ENCODE measurements at places on chromosomes 1 and 21.
A peak's percentile ranks its signal among the peaks of the same experiment; 100 is the strongest.

- no peak for DNase-seq
Measured at GRCh38 chr1:82565546-82565945, 764.8 kb downstream of the ADGRL2 start.

- DNase-seq = no peak
Measured at GRCh38 chr1:159199901-159200300, 4.8 kb upstream of the ACKR1 start.

GRCh38 chr1:165853528-165854075 is 26.2 kb downstream of the UCK2 start:
- no peak for DNase-seq

DNA sequence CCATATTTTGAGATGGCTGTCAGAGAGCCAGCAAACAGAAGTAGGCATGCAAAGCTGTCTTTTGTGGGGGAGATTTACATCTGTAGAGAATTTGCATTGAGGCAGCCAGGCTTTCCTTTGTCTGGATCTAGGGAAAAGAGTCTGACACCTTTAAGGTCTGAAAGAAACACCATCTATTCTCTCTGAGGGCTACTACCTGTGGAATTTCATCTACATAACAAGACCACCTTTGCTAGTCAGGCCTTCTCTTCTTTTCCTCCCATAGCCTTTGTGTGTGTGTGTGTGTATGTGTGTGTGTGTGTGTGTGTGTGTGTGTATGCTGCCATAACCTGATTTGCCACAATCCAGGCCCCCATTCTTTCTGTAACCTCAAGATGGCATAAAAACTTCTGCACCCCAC is 28.4 kb upstream of the DMRTB1 start:
- no peak for DNase-seq

- DNase-seq = no peak
Measured at GRCh38 chr1:220516014-220516721, 11.8 kb upstream of the MARK1 start.

DNA sequence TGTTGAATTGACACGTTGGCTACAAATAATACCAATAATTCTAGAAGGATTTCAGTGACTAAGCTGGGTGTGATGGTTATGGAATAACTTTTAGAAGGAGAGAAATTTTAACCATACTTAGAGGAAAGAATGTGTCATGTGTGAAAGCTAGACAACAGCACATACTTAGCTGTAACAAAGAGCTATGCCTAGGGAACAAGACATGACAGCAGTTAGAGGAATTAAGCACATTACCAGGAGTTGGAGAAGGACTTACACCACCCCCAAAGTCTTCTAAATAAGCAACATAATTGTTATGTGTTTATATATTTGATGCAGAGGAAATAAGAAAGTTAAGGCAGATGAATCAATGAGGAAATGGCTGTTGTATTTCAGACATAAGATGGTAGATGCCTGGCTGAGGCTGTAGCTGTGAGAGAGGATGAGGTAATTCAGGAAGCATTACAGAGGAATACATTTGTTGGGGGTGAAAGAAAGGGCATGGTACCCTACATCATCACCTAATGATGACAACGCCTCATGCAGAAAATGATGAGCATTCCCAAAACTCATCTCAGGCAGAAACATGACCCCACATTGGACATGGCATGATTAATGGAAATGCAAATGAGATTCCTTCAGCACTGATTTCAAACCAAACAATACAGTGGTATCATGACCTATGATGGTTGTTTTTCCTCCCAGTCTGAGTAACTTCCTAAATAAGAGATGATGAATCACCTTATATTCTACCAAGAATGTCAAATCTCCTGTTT is 211.5 kb downstream of the LHX8 start:
- DNase-seq = no peak

DNA sequence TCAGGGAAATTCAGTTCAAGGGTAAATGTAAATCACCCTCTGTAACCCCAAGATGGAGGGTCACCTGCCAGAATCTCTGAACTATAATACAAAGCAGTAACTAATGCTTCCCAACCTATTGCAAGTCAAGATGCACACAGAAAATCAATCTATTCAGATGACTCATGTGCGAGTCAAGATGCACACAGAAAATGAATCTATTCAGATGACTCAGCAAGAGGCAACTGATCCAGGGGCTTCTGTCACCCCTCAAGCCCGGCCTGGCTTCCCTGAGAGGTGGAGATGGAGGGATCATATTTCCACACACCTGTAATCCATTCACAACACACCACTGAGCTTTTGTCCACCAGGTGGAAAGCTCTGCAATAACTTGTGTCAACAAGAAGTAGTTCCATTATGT is 17.4 kb upstream of the HIVEP3 start:
- peak; percentile 50 for DNase-seq

GRCh38 chr1:30677471-30677870 is 45.9 kb downstream of the MATN1 start:
- no peak for DNase-seq

- DNase-seq = peak; percentile 96
Measured at GRCh38 chr1:153494976-153495535, 34.6 kb upstream of the S100A7 start.

DNA sequence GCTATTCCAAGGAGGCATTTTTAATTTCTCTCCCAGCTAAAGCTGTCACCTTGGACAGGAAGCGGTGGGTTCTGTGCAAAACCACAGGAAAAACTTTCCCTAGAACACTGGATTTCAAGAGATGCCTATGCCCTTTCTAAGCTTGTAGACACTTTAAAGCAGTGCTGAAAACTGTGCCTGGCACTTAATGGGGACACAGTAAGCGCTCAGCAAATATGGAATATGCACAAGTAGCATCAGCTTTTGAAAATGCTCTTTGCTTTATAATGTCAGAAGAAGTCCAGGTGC is 50.9 kb upstream of the TARBP1 start:
- DNase-seq = no peak

GRCh38 chr1:111802110-111802509 is 46.4 kb downstream of the DDX20 start:
- no peak for DNase-seq

DNA sequence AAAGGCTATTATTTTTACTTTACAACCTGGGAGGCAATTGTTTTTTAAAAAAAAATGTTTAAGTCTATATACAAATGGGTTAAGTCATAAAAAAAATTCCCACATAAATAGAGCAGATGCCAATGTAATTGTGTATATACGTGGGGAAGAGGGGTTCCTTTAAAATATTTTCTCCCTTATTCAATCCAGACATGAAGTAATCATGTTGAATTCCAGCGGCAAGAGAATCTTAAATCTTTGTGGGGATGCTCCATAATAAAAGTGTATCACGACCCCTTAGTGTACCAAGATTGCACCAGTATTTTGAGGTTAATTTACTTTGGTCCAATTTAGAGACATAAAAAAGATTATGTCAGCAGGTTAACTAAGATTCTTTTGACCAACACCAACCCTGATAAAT is 62.1 kb downstream of the ARID4B start:
- no peak for DNase-seq

GRCh38 chr21:41801321-41802197 is 34.7 kb upstream of the RIPK4 start:
- DNase-seq = no peak

GRCh38 chr1:180540697-180541594 is 17.8 kb upstream of the OVAAL start:
- DNase-seq = no peak

GRCh38 chr1:54816130-54816529 is 15.0 kb upstream of the TTC22 start:
- DNase-seq = no peak

DNA sequence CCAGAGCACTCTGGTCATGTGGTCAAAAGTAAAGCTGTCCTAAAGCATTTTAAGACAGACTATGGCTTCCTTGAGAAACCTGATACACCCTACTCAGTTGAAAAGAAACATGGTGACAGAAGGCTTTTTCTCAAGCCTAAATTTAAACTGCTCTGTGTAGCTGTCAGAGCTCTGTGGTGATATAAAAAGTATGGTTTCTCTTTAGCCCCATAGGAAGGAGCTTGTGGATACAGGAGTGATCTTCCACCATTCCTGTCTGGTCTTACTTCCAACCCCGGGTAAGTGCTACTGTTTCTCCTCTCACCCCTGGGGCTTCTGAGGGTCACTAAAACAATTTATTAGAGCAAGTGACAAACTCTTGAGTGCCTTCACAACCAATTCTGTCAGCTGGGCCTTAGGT is 8.5 kb downstream of the TP53BP2 start:
- no peak for DNase-seq

DNA sequence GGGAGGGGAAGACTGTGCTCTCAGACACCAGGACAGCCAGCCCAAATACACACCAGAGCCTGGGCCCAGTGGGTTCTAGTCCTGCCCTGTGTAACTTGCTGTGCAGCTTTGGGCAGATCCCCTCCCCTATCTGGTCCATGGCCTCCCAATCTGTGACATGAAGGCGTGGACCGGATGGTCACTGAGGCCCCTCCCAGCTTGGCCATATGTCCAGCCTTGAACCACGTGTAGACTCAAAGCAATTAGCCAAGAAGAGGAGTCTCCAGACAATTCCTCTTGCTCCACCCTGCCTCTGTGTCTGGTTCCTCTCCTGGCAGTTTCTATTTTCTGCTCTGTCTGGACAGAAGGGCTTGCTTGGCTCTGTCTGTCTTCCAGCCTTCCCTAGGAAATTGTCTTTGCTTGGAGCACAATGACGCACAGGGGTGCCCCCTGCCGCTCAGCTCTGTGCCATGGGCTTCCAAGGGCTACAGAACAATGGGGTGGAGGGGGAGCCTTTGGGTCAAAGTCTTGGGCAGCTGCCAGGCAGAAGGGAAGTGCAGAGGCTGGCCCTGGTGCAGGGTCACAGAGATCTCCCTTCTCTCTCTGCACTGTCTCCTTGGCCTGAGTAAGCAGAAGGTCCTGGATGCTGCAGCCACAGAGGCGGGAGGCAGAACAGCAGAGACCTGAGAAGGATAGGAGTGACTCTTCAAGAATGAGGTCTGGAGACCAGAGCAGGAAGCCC is 66.1 kb downstream of the TENT5C start:
- no peak for DNase-seq

GRCh38 chr1:8987881-8988617 is 38.2 kb downstream of the SLC2A7 start:
- peak; percentile 87 for DNase-seq

Measured in stimulated activated CD8-positive, alpha-beta memory T cell treated with anti-CD3 and anti-CD28 coated beads, Interleukin-4, amount 100 ng/mL, for 48 hours (primary cell).